ENCODE measurements at places on chromosomes 3 and 15. TPM values are rescaled to one million over a fixed set of nuclear protein-coding genes. Genes with fewer than 3 reads are reported as not detected.

AGBL1 gene
- total RNA-seq: not detected

NR1D2 gene
- 5.1 TPM for total RNA-seq

RAD51 gene
- total RNA-seq: 51.4 TPM

AHSG gene
- total RNA-seq: not detected

CDHR4 gene
- 0.22 TPM for total RNA-seq

ZDHHC19 gene
- total RNA-seq: not detected

PCLAF gene
- 68.1 TPM for total RNA-seq

USP13 gene
- total RNA-seq: 6.5 TPM

DAZL gene
- not detected for total RNA-seq

IGDCC3 gene
- not detected for total RNA-seq

CLRN1 gene
- not detected for total RNA-seq

CCR1 gene
- 78.2 TPM for total RNA-seq

HYKK gene
- 3.4 TPM for total RNA-seq

GOLGA8R gene
- 8.4 TPM for total RNA-seq

SLC28A1 gene
- total RNA-seq: not detected

CCRL2 gene
- total RNA-seq: 6.8 TPM

CADPS gene
- total RNA-seq: not detected

ZMYND10 gene
- total RNA-seq: 1.2 TPM

SCAANT1 gene
- total RNA-seq: not detected

PDZRN3 gene
- total RNA-seq: not detected

RAB8B gene
- 74.2 TPM for total RNA-seq

CD86 gene
- 5.4 TPM for total RNA-seq

SOX2 gene
- total RNA-seq: not detected

PTX3 gene
- not detected for total RNA-seq

RTP1 gene
- total RNA-seq: not detected
